ENCODE measurements at places on chromosomes 6 and 20. TPM values are rescaled to one million over a fixed set of nuclear protein-coding genes. Genes with fewer than 3 reads are reported as not detected.

Gene IL17A
- total RNA-seq: not detected

Gene TASP1
- total RNA-seq: 8.2 TPM

Gene SYCP2L
- total RNA-seq: 5.2 TPM

- DNase-seq: no peak
Observed at GRCh38 chr6:52157301-52157941, 28.8 kb upstream of the IL17A start.

DNA sequence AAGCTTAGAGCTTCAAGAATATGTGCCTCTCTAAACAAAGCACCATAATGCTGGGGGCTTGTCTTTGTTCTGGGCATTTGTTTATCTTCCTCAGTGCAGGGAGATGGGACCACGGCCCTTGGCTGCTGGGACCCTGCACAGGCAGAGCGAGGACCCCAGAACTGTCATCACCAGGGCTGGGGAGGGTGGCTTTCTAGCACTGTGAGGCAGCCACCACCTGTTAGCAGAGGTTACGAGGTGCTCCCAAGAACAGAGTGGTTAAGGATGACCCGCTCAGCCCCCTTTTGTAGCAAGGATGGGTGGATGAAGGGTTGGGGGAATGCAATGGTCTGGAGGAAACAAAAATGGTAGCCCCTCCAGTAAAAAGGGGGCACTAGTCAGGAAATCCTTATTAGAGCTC, 34.9 kb downstream of the METTL24 start:
- DNase-seq: no peak

DNA sequence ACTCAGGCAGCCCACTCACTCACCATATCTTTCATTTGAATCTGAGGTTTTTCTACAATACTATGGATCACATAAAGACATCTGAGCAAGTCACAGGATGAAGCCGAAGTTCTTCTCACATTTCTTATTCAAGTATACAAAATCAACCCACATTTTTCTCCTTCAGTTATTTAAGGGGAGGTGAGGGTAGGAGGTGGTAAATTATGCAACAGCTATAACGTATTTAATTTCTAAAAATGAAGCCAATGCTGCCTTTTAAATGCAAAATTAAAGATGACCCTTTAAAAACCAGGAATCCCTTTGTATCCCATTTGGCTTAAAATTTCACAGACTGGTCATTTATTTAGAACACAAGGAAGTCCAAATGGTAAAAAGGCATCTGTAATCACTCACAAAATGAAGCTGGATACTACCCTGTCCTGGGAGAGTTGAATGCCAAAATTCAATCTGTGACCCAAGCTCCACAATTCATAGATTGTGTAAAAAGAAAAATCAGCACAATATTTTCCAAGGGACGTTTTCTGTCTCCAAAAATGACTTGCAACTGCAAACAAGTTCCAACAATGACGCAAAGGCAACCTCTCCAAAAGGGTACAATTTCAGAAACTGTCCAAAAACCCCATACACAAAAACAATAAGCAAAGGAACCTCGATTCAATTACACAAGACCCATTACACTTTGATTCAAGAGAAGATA, 48.8 kb downstream of the EPB41L2 start:
- DNase-seq: no peak

GRCh38 chr6:112780498-112781096, 433.5 kb downstream of the RFPL4B start:
- no peak for DNase-seq

DNA sequence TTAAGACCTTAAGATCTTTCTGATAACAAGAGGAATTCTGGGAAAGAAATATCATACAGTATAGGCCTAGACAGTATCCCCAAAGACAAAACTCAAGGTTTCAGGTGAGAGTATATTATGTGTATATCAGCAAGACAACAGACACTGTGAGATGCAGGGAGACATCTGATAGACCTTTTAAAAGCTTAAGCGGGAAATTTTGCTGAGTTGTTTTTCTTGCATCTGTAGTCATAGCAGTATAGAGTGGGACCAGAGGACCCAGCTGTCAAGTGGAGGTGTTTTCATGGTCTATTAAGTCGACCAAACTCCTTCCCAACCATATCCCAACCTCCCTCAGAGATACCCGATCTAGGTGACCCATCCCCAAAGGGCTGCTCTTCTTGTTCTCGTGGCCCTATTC, 98.1 kb upstream of the THEMIS start:
- DNase-seq: no peak

DNA sequence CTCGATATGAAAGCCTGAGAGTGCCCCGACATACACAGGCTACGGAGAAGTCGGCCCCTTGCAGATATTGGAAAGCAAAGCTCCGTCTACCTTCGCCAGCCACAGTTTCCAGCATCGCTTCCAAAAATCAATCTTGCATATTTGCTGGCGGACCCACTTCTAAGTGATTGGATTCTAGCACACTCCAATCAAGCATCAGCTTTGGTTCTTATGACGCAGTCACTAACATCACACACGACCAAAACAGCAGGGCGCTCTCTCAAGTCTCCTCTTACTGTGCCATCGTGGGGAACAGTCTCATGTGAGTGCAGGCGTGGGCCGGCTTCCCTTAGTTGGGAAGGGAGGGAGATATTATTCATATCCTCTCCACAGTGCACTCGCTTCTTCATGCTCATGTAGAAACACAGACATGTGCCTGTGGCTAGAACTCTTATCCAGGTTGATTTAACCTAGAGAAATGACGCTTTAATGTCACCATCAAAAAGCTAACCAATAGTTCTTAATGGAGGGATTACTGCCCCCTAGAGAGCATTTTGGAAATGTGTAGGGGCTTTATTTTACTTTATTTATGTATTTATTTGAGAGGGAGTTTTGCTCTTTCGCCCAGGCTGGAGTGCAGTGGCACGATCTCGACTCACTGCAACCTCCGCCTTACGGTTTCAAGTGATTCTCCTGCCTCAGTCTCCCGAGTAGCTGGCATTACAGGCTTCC, 229.8 kb downstream of the SOD2 start:
- no peak for DNase-seq

DNA sequence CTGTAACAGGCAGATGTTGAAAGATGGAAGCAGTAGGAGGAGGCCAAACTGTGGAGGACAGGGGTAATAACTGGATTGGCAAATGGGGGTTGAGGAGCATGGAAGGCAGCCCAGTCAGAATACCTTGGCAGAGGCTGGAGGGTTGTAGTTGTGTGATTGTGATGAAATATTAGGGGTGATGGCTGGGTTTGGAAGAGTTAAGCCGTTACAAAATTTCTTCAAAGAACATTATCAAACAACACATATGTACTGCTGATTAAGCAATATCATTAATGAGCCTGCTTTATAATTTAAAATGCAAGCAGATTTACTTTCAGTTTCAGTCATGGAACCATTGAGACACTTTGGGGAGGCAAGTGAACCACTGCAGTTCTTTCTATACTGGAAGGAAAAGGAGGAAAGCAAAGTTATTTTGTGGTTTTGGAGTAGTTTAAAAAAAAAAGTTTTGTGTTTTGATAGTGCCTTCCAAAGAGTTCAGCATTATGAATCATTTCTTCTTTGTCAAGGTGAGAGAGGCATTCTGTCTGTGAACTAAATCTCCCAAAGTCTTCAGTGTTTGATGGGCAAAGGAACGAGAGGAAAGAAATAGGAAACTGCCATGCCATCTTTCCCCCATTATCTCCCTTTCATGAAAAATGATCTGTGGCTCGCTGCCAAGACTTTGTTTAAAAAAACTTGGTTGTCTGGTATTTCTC, 20.7 kb downstream of the FOXO3 start:
- DNase-seq: no peak

DNA sequence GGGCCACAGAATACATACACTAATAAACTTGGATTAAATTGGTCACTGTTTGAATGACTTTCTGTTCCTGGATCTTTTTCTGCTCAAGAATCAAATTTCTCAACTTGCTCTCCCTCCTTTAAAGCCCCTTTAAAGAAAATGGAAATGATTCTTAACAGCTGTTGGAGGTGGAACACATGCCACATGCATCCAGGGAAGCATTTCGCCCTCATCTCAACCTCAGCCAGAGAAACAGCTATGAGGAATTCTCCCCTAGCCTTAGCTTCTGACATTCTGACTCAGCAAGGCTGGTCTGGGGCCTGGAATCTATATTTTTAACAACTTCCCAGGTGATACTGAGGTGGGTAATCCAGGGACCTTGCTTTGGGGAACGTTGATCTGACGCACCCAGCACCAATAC, 263.4 kb upstream of the ECI2 start:
- DNase-seq: no peak

DNA sequence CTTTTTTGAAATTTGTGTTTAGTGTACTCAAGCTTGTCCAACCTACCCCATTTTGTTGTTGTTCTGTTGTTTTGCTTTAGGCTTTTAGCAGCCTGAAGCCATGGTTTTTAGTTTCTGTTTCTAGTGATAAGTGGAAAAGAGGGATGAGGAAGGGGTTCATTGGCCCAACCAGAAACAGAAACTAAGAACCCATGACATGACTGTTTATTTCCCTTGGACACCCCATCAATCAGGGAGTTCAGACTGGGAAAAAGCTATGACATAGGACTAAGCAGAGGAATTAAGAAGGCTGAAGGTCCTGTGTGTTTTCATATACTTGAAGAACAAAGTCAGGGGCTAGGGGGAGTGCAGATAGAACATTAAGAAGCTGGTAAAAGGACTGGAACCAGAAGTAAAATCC, 194.5 kb upstream of the THEMIS start:
- DNase-seq: no peak

DNA sequence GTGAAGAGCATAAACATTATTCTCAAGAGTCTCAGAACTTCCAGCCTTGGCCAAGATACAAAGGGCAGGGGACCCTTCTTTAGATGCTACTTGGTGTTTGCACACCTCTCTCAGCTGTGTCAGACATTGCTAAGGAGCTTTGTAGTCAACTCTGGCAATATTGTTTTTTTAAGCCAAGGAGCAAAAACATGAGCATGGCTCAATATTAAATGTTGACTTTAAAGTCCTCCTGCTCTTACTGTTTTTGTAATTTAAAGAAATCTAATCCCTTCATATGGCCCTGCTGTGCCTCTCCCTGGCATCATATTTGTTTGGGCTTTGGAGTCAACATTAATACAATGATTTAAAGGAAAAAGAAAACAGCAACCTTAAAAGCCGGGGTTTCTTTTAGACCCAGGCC, 67.9 kb upstream of the TMEM170B start:
- DNase-seq: no peak

GRCh38 chr6:163709693-163710092, 295.2 kb downstream of the QKI start:
- DNase-seq: no peak

- no peak for DNase-seq
Observed at GRCh38 chr6:129663531-129663930, 46.4 kb downstream of the ARHGAP18 start.

DNA sequence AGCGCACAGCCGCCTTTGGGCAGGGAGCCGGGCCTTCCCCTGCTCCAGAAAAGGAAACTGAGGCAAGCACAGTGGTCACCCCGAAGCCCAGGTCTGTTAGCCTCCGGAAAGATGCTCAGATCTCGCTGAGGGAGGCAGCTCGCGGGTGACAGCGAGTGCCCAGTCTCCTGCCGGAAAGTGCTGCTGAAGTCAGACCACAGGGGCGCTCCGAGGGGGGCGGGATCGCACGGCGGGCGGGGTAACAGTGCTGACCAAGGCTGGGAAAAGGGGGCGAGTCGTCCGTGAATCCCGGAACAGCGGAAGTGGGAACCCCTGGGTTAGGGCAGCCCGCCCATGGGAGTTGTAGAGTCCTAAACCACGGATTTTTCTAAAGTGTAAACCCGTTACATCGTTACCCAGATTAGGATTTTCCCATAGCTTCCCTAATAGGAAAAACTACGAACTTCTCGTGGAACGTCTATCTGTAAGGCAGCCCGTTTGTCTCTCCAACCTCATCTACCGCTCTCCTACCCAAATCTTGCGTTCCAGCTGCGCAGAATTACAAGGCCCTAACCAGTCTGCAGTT, 504 bp downstream of the VPS16 start:
- peak; percentile 91 for DNase-seq
